Stimulated activated CD8-positive, alpha-beta memory T cell treated with anti-CD3 and anti-CD28 coated beads, Interleukin-4, amount 100 ng/mL, for 1 hour (primary cell): ENCODE measurements at places on chromosomes 16 and 17.

GRCh38 chr17:48523010-48523409 is 7.8 kb downstream of the HOXB1 start:
- no peak for DNase-seq

- no peak for DNase-seq
Measured at GRCh38 chr17:32142857-32143526, 690 bp downstream of the RHOT1 start.

DNA sequence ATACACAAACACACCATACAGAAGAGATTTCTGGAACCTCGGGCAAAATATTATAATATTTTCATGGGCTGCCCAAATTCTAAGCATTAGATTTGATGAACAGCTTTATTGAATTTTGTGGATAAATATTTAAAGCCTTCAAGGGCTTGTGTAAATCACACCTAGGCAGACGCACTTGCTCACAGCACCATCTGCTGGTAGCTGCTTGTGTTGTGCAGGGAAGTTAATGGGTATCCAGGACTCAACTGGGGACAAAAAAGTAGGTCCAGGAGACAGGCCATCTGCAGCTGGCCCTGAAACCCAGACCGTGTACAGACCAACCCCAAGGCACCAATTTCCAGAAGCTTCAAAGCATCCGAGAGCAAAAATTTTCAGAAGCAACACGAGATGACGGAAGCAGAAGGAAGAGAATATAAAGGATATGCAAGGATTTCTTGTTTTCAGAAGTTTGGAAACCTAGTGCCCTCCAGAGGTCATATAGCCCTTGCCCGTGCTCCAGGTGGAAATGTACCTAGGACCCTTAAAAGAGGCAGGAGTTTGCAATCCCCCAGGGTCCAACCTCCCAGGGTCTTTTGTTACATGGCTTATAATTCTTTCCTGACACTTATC is 140.0 kb downstream of the CHD9NB start:
- DNase-seq: no peak

DNA sequence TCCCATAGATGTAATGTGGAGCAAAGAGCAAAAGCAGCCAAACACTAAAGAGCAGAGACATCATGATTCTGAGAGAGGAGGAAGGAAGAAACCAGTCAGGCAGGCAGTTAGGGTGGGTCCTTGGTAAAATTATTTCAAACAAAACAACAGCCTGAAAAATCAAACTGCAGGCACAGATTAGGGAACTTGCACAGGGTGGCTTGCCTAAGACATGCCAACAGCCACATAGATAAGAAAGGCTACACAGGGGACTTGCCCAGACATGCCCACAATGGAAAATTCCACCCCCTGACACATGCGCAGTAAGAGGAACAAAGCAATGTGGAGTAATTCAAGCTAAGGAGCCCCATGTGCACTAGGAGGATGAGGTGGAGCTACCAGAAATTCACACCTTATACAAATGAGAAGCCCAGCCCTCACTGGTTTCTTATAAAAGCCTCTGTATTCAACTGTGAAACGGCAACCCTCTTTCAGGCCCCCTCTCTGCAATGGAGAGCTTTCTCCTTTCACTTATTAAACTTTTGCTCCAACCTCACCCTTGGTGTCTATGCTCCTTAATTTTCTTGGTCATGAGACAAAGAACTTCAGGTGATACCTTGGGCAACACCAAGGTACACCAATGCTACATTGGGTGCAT is 7.3 kb upstream of the GAS7 start:
- no peak for DNase-seq

GRCh38 chr17:10814075-10814474 is 10.2 kb upstream of the TMEM238L start:
- no peak for DNase-seq

DNA sequence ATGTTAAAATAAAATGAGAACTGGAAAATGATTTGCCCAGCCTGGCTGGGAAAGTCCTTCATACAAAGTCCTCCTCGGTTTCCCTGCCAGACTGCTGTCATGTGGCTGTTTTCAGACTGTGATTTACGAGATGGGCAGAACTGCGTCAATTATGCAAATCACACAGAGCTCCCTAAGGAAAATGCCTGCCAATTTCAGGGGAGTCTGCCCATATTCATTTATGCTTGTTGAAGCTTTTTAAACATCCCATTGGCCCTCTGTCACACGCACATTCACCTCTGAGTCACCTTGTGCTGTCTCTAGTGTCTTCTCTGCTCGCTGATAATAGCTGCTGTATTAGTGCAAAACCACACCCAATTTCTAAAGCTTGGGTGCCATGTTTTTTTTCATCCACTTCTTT is 81.7 kb upstream of the FAM20A start:
- no peak for DNase-seq

- DNase-seq: no peak
Measured at GRCh38 chr16:52498328-52499059, 48.4 kb downstream of the TOX3 start.

- DNase-seq: no peak
Measured at GRCh38 chr16:49281843-49282642, 405 bp upstream of the CBLN1 start.

DNA sequence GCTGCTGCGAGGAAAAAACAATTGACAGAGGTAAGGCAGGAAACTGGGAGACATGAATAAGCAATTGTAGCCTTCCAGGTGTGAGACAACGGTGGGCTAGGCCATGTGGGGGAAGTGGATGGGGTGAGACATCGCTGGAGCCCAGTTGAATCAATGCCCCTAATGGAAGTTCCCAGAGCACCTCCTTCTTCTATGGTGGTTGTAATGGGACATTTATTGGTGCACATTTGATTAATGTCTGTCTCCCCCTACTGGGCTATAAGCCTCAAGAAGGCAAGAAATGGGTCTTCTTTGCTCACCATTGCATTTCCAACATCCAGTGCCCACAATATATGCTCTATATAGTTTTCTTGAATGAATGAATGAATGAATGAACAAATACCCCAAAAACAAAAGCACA is 22.7 kb upstream of the CD300E start:
- no peak for DNase-seq

GRCh38 chr17:61970030-61970429 is 42.2 kb upstream of the INTS2 start:
- DNase-seq: no peak

DNA sequence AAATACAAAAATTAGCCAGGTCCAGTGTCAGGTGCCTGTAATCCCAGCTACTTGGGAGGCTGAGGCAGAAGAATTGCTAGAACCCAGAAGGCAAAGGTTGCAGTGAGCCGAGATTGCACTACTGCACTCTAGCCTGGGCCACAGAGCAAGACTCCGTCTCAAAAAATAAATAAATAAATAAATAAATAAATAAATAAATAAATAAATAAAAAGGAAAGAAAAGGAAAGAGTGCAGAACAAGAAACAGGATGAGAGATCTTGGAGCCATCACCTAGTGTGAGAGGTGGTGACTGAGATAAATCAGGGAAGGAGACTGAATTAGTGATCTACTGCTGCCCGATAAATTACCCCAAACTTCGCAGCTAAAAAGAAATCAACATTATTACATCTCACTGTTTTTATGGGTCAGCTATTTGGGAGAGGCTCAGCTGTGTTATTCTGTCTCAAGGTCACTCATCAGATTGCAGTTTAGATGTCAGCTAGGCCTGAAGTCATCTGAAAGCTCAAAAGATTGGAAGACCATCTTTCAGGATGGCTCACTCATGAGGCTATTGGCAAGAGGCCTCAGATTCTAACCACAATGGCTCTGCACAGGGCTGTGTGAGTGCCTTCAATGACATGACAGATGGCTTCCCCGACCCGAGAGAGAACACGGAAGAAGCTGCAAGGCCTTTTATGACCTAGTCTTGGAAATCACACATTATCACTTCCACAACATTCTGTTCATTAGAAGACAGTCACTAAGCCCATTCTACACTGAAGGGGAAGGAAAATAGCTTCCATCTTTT is 66.4 kb downstream of the CMC2 start:
- no peak for DNase-seq

GRCh38 chr17:82920715-82921114 is 80.9 kb upstream of the ZNF750 start:
- no peak for DNase-seq

- DNase-seq: no peak
Measured at GRCh38 chr16:51651061-51651466, 500.0 kb upstream of the SALL1 start.

- no peak for DNase-seq
Measured at GRCh38 chr16:51898872-51899271, 648.1 kb downstream of the TOX3 start.

DNA sequence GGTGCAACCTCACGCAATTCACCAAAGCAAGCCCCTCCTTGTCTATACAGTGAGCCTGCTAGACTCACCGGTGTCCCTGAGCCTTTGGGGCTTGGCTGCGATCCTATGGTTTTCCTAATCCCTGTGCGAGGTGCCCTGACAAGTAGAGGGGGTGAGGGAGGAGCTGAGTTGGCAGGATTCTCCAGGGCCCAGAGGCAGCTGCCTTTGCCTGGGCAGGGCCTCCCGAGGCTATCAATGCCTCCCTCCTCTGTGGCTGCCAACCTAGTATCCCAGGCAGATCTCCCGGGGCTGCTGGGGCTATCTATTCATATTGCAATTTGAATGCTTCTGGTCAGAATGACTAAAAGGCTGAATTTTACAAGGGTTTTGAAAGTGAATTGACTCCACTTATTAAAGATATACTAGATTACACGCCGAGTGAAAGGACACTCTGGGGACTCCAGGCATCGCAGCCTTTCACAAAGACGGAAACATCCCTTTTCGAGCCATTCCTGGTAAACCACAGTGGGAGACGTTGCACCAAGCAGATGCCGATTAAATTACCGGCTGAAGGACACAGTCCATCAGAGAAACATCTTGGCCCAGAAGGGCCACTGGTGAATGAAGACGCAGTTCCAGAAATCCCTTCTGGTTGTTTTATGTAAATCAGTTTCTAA is 11.3 kb upstream of the PITPNM3 start:
- DNase-seq: no peak

- DNase-seq: no peak
Measured at GRCh38 chr16:56343661-56344517, 81.5 kb downstream of the AMFR start.

DNA sequence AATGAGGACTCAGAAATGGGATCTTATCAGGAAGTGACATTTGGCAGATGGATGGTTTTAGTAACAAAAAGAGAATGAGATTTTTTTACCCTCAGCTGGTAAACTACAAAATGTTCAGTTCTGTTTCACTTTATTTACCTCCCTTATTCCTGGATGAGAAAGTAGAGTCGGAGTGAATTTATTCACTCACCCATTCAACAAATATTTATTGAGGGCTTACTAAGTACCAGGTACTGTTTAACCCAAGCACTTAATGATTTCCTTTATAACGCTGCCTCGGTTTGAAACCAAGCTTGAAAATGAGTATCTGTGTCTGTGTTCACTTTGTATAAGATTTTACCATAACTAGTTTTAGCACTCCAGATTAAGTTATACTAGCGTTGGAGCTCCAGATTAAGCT is 38.1 kb downstream of the CDRT15 start:
- no peak for DNase-seq

DNA sequence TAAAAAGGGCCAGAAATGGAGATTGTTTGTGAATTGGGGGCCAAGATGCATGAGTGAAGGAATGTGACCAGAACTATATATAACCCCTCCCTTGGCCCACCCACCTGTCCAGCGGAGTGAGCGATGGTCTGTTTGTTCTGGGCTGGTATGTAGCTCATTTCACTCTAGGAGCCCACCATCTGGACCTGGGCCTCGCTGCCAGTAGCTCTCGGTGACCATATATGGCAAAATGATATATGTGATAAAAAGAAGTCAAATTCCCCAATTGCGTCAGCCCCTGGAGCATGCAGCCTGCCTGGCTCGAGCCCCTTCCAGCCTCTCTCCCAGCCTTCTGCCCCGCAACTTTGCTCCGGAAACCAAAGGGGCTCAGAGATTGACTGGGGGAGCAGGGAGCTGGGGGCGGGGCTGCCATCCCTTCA is 47.3 kb downstream of the CCDC42 start:
- no peak for DNase-seq

- DNase-seq: no peak
Measured at GRCh38 chr17:73189417-73190099, 3.3 kb upstream of the COG1 start.

GRCh38 chr17:30326809-30327208 is 7.0 kb downstream of the TMIGD1 start:
- DNase-seq: no peak

DNA sequence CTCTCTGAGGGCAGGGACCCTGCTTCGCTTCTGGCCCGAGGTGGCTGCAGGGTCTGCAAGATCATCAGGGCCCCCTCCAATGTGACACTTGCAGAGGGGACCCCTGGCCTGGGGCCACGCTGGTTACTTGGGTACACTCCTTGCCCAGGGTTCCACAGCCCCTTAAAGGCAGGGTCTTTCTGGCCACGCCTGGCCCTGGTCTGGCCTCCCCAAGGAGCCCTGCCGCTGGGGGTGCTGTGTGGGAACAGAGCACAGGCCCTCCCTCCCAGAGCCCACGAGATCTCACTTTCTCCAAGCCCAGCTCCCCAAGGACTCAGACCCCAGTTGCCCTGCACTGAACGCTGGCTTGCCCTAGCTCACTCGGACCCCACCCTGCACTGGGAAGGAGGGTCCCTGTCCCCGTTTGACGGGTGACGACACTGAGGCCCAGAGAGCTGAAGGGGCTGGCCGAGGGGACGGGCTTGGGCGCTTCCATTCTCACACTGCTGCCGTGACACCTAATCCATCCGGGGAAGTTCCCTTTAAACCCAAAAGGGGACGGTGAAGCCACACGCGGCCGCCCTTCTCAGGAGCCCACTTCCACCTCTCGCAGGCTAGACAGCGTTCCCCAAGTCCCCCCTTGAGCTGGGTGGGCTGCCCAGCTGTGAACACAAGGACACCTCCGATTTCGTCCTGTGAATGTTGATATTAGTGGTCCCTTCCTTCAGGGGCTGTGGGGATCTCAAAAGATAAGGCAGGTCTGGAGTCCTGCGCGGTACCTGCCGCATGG is 26.9 kb upstream of the OSGIN1 start:
- DNase-seq: no peak

DNA sequence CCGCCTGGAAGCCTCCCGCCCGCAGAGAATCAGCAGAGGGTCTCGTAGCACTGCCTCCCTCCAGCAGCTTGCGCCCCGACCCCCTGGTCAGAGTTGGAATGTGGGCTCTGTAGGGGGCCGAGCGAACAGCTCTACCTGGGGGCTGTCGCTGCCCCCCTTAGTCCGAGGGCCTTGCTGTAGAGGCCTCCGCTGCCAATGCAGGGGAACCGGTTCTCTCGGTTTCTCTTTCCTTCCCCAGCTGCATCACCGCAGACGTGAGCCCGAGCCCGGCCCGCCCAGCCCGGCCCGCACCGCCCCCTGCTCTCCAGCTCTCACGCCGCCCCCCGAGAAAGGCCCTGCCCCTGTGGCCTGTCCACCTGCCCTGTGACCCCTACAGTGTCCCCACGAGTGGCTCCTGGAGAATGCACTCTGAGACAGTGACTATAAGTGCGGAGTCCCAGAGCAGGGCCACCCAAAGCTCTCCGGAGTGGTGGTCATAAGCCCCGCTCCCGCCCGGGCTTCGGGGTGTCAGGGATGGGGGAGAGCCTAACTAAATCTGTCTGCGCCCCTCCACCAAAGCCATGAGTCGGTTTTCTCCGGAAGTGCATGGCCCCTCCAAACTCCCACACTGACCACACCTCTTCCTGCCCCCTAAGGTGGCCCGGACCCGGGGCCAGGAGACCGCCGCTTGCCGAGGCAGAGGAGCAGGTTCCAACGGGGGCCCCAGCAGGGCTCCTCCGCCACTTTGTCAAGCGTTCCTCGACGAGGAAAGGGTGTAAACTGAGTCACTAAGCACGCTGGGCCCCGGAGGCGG is 1.7 kb downstream of the ARHGAP27 start:
- DNase-seq: no peak

GRCh38 chr16:24759006-24759405 is 29.6 kb downstream of the TNRC6A start:
- no peak for DNase-seq

- no peak for DNase-seq
Measured at GRCh38 chr17:81095383-81095762, 60.4 kb downstream of the BAIAP2 start.

GRCh38 chr16:68231384-68232136 is 4.4 kb downstream of the ESRP2 start:
- no peak for DNase-seq
